ENCODE measurements at places on chromosomes 1 and 21.

DNA sequence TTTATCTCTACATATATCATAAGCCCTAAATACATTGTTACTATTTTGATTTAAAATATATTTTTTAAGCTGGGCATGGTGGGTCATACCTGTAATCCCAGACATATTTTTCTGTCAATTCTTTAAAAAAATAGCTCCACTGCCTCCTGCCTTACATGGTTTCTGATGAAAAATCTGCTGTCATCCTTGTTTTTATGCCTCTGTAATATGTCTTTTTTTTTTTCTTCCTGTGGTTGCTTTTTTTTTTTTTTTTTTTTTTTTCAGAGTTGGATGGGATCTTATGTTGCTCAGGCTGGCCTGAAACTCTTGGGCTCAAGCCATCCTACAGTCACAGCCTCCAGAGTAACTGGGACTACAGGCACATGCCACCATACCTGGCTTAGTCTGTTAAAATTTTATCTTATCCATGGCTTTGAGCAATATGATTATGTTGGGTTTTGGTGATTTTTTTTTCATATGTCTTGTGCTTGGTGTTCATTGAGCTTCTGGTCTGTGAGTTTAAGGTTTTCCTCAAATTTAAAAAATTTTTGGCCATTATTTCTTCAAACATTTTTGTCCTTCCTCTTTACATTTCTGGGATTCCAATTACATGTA, 12.4 kb upstream of the EDARADD start:
- DNase-seq, result no peak

DNA sequence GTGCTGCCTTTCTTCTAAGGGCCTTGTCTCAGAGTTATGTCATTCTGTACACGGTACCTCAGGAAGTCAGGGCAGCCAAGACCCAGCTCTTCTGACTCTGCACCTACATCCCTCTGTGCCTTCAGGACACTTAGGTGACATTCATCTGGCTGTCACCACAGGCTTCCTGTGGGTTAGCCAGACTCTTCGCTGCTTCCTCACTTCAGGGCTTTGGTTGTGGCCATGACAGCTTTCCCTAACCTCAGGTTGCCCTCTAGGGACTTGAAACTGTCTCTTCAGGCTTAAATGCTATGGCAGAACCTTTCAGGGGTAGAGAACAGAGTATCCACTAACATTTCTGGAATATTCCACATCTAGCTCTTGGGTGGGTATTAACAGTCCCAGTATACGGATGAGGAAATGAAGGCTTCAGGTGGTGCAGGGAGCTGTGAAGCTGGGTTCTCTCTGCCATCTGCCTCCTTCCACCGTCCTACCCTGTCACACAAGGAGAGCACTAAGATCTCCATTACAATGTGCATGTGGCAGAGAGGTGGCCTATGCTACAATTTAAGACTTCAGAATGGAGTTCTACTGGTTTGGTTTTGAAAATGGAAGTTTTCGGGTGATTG, 9.9 kb downstream of the TSSK3 start:
- DNase-seq, result peak; percentile 88

- DNase-seq, result no peak
Measured at GRCh38 chr1:220893701-220894024, 14.4 kb downstream of the HLX start.

DNA sequence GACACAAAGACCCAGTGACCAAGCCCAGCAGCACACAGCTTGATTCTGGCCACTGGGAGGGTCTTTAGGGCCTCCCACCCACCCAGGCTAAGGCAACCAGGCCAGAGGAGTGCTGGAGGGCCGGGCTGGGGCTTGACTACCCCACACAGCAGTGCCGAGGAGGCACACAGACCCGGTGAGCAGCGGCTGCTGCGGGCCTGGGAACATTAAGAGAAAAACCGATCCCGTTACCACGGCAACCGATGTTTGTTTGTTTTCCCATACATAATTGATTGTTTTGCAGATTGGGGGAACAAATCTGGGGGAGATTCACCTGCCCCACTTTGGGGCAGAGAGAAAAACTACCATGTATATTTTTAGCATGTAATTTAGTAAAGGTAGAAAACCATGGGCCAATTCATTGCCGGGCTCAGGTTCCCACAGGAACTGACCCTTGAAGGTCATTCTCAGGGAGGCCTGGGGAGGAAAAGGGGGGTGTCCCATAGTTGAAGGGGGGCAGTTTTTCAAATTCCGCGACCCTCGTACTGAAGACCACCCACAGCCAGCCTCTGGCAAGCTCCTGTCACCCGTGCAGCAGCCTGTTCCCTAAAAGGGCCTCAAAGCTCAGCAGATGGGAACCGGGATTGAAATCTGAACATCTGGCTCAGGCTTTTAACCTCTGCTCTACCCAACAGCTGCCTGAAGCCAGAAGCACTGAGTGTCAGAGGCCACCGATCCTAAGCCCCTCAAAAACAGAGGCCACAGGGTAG, 35.3 kb downstream of the CHD5 start:
- no peak for DNase-seq

DNA sequence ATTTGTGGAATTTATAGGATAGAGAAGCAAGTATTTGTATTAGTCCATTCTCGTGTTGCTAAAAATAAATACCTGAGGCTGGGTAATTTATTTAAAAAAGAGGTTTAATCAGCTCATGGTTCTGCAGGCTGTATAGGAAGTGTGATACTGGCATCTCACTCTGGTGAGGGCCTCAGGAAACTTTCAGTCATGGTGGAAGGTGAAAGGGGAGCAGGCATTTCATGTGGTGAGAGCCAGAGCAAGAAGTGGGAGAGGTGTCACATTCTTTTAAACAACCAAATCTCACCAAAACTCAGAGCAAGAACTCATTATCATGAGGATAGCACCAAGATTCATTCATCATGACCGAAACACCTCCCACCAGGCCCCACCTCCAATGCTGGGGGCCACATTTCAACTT, 18.1 kb downstream of the SDCCAG8 start:
- no peak for DNase-seq

DNA sequence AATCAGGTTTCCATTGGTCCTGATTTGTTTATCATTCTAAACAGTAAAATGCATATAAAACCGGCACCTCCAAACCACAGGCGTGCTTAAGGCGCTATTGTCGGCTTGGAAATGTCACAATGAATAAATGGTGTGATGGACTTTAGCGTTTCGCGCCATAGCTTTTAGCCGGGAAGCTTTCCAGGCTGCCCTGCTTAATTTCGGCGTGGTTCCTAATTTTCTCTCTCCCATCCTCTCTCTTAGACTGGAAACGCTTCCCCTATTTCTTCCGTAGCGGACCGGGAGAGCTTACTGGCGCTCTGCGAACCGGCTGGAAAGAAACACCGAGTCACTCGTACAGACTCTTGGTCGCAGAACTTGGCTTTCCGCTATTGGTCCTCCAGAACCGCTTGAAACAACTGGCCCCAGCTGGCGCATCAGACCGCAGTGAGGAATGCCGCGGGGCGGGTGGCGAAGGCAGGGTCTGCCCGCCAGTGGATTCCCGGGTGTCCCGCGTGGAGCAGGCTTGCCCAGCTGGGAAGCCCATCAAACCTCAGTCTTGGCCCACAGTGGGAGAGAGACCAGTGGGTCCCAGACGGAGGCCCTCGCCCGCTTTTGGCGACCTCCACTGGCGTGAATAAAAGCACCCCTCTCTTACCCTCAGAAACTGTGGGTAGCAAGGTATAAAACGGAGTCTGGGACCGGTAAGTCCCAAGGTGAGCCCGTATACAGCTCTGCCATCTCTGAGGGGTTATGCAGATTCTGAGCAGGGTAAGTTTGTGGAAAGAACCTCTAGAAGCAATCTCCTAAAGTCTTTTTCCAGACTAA, 4.0 kb upstream of the LHX8 start:
- DNase-seq, result no peak

- DNase-seq, result no peak
Measured at GRCh38 chr1:38028671-38029070, 16.1 kb downstream of the UTP11 start.
